ENCODE measurements at places on chromosomes 1 and 21.

GRCh38 chr1:111990878-111991718, 1.6 kb upstream of the KCND3 start:
- DNase-seq, result no peak

DNA sequence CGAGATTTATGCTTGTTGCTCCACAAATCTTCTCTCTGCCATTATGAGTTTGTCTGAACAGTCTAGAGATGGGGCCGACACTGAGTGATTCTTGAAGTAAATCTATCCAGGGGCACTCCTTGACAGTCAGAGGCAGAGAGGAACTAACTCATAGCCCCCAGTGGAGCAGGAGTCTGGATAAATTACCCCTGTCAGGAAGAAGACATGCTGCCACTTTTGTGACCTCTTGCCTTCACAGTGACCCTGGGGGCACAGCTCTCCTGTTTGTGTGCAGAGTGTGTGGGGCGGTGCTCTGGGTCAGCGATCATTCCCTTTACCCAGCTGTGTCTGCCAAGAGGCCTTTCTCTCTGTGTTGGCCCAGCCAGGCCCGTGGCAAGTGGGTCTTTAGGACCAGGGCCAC, 29.5 kb downstream of the PEX14 start:
- DNase-seq, result no peak

DNA sequence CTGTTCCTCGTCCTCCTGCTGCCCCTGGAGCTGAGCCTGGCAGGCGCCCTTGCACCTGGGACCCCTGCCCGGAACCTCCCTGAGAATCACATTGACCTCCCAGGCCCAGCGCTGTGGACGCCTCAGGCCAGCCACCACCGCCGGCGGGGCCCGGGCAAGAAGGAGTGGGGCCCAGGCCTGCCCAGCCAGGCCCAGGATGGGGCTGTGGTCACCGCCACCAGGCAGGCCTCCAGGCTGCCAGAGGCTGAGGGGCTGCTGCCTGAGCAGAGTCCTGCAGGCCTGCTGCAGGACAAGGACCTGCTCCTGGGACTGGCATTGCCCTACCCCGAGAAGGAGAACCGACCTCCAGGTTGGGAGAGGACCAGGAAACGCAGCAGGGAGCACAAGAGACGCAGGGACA, 14.8 kb downstream of the DRAXIN start:
- DNase-seq, result no peak

- no peak for DNase-seq
Observed at GRCh38 chr1:66044912-66045311, 252.2 kb downstream of the PDE4B start.

- DNase-seq, result no peak
Observed at GRCh38 chr1:75970631-75971030, 38.4 kb upstream of the ASB17 start.

DNA sequence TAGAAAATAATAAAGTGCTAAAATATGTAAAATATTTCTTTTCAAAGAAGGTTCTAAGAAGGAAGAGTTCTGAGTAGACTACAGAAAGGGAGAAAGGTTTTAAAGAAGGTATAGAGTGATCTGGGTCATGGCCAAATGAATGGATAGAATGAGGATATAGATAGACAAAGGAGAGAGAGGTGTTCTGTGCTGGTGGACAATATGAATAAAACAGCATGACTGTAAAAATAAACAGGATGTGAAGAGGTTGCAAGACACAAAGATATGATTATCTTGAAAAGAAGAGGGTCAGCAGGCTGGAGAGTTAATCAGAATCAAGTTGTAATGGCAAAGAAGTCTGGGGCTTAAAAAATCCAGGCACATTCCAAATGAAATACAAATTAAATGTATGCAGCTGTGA, 86.7 kb upstream of the GNG4 start:
- DNase-seq, result no peak

- no peak for DNase-seq
Observed at GRCh38 chr1:109765483-109765815, 1.7 kb upstream of the EPS8L3 start.

GRCh38 chr1:76827066-76827465, 40.2 kb upstream of the ST6GALNAC5 start:
- no peak for DNase-seq

DNA sequence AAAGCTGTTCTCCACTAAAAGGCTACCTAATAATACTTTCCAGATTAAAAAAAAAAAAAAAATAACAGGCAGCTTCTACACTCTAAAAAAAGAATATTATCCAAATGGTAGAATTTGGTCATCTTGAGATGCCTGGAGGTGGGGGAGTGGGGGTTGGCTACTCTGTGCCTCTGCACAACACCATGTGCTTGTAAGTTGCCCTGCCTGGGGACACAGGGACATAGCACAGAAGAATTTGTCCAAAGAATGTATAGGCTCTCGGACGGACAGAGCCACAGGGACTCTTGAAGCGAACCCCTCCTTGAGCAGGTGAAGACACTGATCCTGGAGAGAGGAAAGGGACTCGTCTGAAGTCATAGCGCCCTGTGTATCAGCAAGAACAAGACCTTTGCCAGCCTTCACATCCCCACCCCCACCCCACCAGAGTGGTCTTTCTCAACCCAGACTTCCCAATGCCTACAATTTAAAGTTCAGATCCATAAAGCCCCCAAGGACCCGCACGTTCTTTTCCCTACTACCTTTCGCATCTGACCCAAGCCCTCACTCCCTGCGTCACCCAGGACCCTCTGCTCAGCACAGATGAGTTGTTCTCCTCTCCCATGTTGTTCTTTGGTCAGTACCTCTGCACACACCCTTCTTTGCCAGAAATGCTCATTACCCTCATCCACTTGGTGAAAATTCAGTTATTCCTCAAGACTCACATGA, 72.6 kb downstream of the LGR6 start:
- DNase-seq, result no peak

DNA sequence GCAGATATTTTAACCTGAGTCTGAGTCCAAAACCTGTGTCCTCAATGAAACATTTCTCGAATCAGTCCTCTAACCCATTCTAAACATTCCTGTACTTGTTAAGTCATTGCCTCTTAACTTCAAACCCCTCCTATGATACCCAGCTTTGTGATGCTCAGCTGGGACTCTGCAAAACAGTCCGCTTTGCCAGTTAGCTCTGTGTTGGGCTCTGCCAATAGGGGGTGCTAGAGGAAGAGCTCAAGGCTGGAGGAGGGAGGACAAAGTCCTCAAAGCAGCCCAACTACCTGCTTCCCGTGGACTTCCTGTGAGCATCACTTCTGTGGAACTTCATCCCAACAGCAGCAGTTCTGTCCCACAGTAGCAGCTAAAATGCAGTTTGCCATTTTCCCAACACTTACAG, 38.1 kb upstream of the SYT14 start:
- no peak for DNase-seq

- DNase-seq, result peak; percentile 78
Observed at GRCh38 chr1:91500756-91501522, at the start of gene CDC7. Gene CDC7, plus strand, starts transcription at chr1:91500851. Its CDS starts 866 bp downstream, at chr1:91501717.

- DNase-seq, result no peak
Observed at GRCh38 chr1:46072975-46073374, 59.5 kb downstream of the PIK3R3 start.

DNA sequence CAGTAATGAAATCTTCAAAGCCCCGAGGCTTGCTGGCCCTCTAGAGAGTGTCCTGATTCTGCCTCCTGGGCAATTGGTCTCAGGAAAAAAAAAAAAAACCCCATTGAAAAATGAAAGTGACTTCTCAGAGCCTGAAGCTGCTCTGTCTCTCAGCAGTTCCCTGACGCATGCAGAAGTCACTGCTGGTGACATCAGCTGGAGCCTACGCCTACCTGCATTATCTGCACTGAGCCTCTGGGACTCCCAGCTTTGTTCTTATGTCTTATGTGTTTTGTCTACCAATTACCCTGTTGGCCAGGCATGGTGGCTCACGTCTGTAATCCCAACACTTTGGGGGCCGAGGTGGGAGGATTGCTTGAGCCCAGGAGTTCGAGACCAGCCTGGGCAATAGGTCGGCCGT, 10.1 kb upstream of the SLC25A33 start:
- no peak for DNase-seq

- DNase-seq, result no peak
Observed at GRCh38 chr1:233343262-233343661, 15.7 kb downstream of the MAP3K21 start.

All from stimulated activated CD4-positive, alpha-beta T cell treated with anti-CD3 and anti-CD28 coated beads, Interleukin-15, amount 100 ng/mL, for 48 hours (primary cell).